ENCODE measurements at places on chromosomes 16 and 17.

GRCh38 chr17:59756236-59756818 is 48.9 kb downstream of the VMP1 start:
- no peak for DNase-seq

DNA sequence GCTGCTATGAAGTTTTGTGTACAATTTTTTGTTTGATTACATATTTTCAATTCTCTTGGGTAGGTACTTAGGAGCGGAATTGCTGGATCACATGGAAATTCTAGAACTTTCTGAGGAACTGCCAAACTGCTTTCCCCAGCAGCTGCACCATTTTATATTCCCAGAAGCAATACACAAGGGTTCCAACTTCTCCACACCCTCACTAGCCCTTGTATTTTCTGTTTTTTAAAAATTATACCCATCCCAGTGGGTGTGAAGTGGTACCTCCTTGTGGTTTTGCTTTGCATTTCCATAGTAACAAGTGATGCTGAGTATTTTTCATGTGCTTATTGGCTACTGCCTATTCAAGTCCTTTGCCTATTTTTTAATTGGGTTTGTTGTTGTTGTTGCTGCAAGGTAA is 20.9 kb downstream of the NACA2 start:
- DNase-seq = no peak

- DNase-seq = peak; percentile 42
Measured at GRCh38 chr17:81868674-81869220, 2.4 kb downstream of the ARHGDIA start.

DNA sequence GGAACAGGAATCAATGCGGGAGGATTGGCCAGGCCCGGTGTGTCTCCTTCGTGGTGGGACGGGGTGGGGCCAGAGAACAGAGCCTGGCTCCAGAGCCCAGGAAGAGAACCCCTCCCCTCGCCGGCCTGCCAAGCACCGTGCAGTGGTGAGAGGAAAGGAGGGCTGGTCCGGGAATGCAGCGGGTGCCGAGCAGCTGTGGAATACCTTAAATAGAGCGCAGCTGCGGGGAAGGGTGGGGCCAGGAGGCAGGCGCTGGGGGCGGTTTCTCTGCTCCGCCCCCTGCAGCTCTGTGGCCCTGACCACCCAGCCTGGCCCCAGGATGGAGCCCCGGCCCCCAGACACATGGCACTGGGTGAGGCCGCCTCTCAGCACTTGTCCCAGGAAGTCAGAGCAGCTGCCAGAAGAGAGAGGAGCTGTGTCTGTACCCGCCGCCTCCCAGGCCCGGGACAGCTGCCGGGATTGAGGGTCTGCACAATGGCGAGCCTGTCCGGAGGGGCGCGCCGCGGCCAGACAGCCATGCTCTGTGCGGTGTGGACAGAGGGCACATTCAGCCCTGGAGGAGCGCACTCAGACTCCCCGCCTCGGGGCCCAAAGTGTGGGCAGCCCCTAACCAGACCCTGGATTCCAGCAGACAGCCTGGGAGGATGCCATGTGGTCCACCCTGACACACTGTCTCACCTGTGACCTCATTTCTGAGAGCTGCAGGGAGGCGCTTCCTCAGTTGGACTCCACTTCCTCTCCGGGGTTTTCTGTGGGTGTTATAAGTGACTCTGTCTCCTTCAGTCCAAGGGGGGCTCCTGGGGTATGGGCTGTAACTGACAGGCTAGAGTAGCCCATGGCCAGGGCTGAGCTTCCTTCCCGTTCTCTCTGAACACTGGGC is 268.8 kb downstream of the SEC14L1 start:
- peak; percentile 18 for DNase-seq

DNA sequence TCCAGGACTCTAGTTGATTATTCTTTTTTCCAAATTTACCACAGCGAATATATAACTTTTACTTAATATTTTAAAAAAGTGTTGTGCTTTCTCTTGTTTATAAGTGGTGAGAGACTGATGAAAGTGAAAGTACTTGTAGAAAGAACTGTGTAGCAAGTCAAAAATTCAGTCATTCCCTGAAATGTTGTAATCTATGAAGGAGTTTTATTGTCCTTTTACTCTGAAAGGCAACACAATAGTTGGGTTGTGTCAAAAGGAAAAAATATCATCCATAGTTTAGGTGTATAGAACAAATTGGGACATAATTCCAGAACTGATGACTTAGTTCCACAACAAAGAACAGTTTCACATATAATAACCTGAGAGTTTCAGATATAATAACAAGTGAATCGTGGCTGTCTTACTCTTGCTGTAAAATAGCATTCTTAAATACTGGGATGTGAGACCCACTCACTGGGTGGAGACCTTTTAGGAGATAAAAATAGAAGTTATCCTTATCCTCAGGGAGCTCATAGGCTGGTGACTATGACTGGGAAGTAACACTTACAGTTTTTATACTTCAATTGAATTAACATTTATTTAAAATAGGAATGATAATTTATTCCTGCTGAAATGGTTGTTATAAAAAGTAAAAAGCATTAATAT is 20.6 kb downstream of the CYB5B start:
- no peak for DNase-seq

- DNase-seq = no peak
Measured at GRCh38 chr17:81898885-81899284, 3.2 kb upstream of the NPB start.

DNA sequence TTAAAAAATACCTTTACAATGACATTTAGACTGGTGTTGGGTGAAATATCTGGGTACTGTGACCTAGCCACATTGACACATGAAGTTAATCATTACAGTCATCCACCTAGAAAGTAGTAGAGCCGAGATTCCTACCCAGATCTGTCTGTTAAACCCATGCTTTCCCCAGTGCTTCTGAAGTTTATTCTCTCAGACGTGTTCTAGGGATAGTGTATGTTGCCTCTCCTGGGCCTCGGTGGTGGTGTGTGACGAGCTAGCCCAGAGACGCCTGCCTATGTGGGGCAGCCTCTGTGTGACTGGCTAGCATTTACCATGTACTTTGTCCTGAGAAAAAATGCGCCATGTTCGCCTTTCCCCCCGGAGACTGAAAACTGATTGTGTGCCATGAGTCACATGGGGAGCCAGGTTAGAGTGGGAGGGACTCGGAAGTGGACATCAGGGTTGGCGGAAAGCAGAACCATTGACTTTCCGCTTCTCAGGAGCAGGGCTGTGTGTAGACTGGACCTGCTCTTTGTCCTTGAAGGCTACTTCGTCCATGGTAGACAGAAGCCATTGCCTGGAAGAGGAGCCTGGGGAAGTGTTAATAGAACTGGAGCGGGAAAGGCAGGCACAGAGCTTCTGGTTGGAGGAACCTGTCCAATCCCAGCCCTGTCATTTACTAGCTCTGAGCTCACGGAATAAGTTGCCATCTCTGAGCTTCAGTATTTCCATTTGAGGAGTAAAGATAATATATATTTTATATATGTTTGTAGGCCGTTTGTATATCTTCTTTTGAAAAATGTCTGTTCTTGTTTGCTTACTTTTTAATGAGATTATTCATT is 235.5 kb downstream of the SNX29 start:
- DNase-seq = no peak

DNA sequence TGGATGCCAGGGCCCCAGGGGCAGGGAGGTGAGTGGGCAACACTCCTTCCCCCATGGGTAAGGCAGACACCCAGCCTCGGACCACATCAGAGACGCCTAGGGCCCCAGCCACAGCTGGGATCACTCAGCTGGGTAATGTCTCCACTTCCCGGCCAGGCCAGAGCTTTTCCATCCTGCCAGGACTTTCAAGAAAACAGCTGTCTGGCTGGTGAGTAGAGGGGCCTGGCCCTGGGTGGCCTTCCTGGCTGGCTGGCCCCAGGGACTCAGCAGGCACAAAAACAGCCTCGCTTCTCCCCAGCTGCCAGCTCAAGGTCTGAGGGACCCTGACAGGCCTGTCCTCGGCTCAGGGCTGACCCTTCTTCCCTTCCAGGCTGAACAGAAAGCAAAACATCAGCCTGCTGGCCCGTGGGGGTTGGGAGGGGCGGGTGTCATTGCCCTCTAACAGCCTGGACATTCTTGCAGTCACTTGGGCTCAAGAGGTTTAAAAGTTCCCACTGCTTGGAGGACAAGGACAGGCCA is 45.3 kb upstream of the JPH3 start:
- DNase-seq = no peak

GRCh38 chr16:51630076-51630475 is 479.0 kb upstream of the SALL1 start:
- DNase-seq = no peak

GRCh38 chr17:77506371-77506991 is 365.7 kb downstream of the SEC14L1 start:
- DNase-seq = no peak

DNA sequence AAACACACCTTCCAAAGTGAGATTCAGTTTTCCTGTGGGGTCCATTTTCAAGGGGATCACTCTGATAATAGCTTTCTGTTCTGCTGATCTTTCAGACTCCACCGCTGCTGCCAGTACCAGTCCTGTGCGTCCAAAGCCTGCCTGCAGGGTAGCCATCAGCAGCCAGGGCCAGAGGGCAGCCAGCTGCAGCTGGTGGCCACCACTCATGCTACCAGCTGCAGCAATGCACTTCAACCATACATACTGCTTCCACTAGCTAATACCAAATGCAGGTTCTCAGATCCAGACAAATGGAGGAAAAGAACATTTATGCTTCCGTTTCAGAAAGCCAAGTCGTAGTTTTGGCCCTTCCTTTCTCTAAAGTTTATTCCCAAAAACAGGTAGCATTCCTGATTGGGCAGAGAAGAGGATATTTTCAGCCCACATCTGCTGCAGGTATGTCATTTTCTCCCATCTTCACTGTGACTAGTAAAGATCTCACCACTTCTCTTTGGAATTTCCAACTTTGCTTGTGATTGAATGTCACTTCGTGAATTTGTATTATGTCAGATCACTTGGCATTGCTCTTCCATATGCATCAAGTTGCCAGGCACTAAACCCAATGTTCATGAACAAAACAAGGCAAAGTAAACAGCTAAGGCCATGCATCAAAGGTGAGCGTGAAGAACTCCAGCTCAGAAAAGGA is 1.8 kb downstream of the RNF43 start:
- DNase-seq = peak; percentile 44

DNA sequence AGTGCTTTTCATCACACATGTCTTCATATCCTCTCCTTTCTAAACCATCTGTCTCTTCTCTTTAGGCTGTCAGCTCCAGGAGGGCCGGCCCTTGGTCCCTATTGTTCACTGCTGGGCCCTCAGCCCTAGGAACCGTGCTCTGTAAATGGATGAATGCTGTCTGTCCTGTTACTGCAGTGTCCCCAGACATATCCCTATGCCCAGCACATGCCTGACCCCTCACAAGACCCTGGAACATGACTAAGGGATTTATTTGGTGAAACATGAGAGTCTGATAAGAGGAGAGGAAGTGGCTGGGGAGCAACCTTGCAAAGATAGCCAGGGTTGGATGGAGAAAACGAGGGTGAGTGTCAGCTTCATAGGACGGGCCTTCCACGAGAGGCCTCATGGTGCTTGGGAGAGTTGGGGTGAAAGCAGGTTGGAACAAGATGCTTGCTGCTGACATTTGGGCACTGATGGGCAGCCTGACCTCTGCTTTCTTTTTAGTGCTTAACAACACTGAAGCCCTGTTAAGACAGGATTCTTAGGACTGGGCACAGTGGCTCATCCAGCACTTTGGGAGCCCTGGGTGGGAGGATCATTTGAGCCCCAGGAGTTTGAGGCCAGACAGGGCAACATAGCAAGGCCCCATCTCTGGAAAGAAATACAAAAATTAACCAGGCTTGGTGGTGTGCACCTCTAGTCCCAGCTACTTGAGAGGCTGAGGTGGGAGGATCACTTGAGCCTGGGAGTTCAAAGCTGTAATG is 39.0 kb downstream of the ABCC1 start:
- no peak for DNase-seq
